ENCODE measurements at places on chromosomes 11 and 22. TPM values are rescaled to one million over a fixed set of nuclear protein-coding genes. Genes with fewer than 3 reads are reported as not detected.

ADAMTS15 gene
- under 0.01 TPM for total RNA-seq

CAPN5 gene
- total RNA-seq = 1.3 TPM

OSM gene
- 88.9 TPM for total RNA-seq

TSPAN18 gene
- 0.54 TPM for total RNA-seq

C22orf42 gene
- total RNA-seq = not detected

LUZP2 gene
- not detected for total RNA-seq

CCDC87 gene
- total RNA-seq = 0.27 TPM

SULT4A1 gene
- under 0.01 TPM for total RNA-seq

MRGPRX4 gene
- not detected for total RNA-seq

KRTAP5-10 gene
- total RNA-seq = not detected

SMC1B gene
- total RNA-seq = not detected

HBB gene
- total RNA-seq = 708 TPM

SYT12 gene
- under 0.01 TPM for total RNA-seq

MMP8 gene
- total RNA-seq = 1.3 TPM

PYGM gene
- total RNA-seq = 4.6 TPM

HEPACAM gene
- total RNA-seq = not detected

IL17REL gene
- under 0.01 TPM for total RNA-seq

CBLIF gene
- not detected for total RNA-seq

YWHAH gene
- total RNA-seq = 94.8 TPM

ACTN3 gene
- not detected for total RNA-seq
